ENCODE measurements at places on chromosomes 3 and 15.

DNA sequence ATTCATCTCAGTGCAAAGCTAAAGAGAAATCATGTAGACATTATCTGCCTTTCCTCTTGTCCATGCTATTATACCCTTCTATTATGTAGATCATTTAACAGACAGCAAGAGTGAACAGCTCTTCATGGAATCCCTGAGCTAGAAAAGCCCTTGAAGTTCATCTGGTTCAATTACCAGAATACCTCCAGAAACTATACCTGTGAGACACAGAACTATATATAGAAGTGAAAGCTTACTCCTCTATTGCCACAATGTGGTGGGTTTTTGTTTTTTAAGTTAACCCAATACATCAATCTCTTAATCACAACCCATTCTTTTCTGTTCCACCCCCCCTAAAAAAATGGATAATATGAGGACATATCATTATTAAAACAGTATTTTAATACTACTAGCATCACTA is 347.7 kb downstream of the PLCL2 start:
- H3K27ac ChIP-seq = no peak overlapping the region
- DNase-seq = no peak
- no peaks in the 10 kb centered on the region for H3K4me1 ChIP-seq
- H3K4me3 ChIP-seq = no peak overlapping the region
- peaks cover 2% of the 10 kb centered on the region for H3K36me3 ChIP-seq

DNA sequence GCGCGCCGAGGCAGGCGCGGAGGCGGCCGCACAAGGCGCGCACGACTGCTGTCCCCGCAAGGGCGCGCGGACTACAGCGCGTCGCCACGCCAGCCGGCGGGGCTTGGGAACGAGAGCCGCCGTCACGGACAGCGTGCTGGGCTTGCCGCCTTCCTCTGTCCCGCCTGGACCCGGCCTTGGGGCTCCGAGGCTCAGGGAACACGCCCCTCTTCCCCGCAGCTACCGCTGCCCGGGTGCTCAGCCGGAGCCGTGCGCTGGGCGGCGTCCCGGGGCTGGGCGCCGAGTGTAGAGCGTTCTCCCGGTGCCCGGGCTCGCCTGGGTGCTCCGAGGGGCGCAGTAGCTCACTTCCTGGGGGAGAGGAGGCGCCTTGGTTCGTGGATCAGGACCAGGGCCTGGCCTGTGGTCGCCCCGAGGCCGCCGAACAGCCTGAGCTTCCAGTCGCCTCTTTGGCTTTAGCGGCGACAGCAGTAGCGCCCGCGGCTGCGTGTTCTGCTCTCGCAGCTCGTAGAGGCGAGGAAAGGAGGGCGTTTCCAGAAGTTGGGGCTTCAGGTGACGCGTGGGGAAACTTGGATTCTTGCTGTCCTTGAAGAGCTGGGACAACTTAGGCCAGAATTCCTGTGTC is 226.7 kb upstream of the C2CD4B start:
- peak overlapping the region; percentile 87 for H3K27ac ChIP-seq
- H3K27me3 ChIP-seq = no peaks in the 10 kb centered on the region
- no peaks in the 10 kb centered on the region for H3K36me3 ChIP-seq
- H3K4me3 ChIP-seq = peak overlapping the region; percentile 98
- peak; percentile 59 for DNase-seq

DNA sequence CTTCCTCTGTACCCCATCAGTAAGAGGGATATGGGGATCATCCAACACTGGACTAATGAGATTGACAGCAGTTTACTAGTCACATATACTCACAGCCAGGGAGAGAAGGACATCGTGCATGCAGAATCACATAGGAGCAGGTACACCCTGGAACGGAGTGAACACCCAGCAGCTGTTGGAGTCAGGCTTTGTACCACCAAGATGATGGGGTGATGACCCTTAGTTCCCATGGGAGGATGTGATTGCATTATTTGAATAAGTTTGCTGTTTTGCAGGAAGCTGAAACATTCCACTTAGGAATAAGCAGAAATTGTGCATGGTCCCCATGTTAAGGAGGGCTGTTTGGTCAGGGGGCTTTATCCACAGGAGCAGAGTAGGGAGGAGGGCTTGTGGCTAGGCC is 482.7 kb upstream of the PDZRN3 start:
- no peaks in the 10 kb centered on the region for H3K27me3 ChIP-seq
- H3K4me3 ChIP-seq = no peak overlapping the region

GRCh38 chr3:99648101-99648500 is 9.7 kb downstream of the COL8A1 start:
- H3K4me1 ChIP-seq = no peaks in the 10 kb centered on the region
- no peak overlapping the region for H3K4me3 ChIP-seq
- DNase-seq = peak; percentile 29
- H3K27me3 ChIP-seq = no peaks in the 10 kb centered on the region

DNA sequence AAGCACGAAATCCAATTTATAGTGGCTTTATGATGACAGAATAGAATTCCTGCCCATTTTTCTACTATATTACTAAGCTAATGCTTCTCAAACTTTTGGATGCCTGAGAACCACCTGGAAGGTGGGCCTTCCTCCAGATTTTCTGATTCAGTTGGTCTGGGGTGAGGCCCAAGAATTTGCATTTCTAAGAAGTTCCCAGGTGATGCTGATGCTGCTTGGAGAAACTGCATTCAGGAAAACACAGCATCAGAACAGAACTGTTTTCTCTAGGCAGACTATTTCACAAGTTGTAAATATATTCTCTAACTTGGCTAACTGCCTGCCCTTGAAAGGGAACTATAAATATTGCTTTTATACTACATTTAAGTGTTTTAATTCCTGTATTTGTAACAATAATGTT is 644.9 kb upstream of the DPPA4 start:
- H3K4me1 ChIP-seq = no peaks in the 10 kb centered on the region
- DNase-seq = no peak
- H3K27ac ChIP-seq = no peak overlapping the region

DNA sequence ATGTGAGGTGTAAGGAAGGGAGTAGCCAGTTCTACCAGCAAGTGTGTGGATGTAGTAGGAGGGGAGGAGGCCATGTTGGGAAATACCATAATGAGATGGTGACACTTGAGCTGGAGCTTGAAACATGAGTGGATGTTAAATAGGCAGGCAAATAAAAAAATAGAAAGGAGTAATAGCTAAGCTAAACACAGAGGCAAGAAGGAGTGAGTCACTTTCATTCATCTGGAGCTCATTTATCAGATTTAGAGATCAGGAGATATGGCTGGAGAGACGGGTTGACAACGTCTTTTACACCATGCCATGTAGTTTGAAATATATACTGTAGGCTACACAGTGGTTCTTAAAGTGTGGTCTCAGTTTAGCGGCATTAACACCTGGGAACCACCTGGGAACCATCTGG is 390.5 kb downstream of the DIPK2A start:
- no peak overlapping the region for H3K4me3 ChIP-seq
- no peak overlapping the region for H3K27ac ChIP-seq
- DNase-seq = no peak
- H3K36me3 ChIP-seq = no peaks in the 10 kb centered on the region
- no peaks in the 10 kb centered on the region for H3K27me3 ChIP-seq
- no peaks in the 10 kb centered on the region for H3K4me1 ChIP-seq

- H3K27me3 ChIP-seq = peaks cover 29% of the 10 kb centered on the region
- DNase-seq = peak; percentile 90
- H3K4me3 ChIP-seq = peak overlapping the region; percentile 64
- H3K4me1 ChIP-seq = peaks cover 12% of the 10 kb centered on the region
- H3K36me3 ChIP-seq = no peaks in the 10 kb centered on the region
Measured at GRCh38 chr15:60592371-60593169, 113.6 kb upstream of the ICE2 start.

GRCh38 chr3:73187328-73187727 is 125.9 kb downstream of the EBLN2 start:
- no peak for DNase-seq
- H3K27me3 ChIP-seq = no peaks in the 10 kb centered on the region
- H3K4me1 ChIP-seq = no peaks in the 10 kb centered on the region
- H3K27ac ChIP-seq = no peak overlapping the region
- no peak overlapping the region for H3K4me3 ChIP-seq

DNA sequence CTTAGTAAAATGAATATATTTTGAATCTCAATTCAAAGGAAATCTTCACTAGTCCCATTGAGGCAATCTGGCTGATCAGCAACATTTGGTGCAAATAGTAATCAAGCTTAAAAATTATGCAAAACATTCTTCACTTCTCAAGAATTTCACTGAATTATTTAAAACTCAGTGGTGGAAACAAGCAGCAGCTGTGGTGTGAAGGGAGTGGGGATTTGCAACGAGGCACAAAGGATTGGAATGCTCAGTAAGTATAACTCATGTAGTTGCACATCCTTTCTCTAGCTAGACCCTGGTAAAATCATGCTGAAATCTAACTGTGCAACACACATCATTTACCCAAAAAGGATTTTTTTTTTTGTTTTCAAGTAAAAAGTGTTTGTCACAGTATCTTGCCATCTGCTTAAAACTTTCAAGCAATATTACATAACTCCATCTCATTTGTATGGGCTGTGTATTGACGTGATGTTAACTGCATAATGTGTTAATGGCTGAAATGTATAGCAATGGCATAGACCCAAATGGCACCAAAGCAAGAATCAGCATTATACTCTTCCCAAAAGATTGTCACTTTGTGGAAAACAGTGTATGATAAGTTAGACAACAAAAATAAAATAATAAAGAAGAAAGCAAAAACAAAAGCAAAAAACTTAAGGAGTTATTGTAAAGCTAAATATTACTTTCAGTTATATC is 816.6 kb downstream of the EPHA3 start:
- no peak overlapping the region for H3K27ac ChIP-seq
- no peaks in the 10 kb centered on the region for H3K36me3 ChIP-seq
- no peak for DNase-seq
- no peaks in the 10 kb centered on the region for H3K4me1 ChIP-seq
- H3K27me3 ChIP-seq = no peaks in the 10 kb centered on the region

DNA sequence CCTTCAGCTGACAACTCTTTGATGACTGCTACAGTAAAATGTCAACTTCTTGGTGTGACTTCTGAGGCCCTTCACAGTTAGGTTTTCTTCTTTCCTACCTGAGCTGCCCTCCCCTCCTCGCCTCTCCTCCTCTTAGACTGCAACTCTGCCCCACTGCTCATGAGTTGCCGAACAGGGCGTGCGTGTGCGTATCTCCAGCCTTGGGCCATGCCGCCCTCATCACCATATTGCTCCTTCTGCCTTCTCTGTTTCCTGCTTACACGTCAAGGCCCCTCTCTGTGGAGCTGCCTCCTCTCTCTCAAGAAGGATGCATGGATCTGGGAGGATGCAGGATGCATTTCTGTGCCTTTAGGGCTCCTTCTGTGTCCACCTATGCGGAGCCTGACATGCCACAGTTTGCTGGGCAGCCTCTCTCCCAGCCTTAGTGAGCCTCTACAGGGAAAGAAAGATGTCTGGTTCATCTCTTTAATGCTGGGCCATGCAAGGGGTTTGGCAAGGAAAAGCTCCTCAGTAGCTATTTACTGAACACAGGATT is 205.9 kb downstream of the RPLP1 start:
- no peak overlapping the region for H3K27ac ChIP-seq
- H3K4me1 ChIP-seq = no peaks in the 10 kb centered on the region
- no peak overlapping the region for H3K4me3 ChIP-seq
- H3K36me3 ChIP-seq = no peaks in the 10 kb centered on the region
- peaks cover 2% of the 10 kb centered on the region for H3K27me3 ChIP-seq

DNA sequence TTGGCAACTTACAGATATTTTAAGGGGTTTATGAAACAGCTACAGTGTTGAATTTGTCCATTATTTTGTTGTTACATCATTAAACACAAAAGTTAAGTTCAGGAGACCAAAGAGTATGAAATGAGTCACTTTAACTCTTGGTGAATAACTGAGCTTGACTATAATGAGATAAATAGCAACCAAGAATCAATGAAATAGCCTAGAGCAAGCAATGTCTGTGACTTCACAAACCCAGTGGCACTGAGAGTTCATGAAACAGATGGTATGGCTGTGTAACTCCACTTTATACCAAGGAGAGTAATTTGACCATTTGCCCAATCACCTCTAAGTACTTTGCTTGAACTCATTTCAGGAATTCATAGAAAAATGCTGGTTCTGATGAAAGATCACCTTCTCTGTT is 169.6 kb upstream of the GADL1 start:
- no peaks in the 10 kb centered on the region for H3K4me1 ChIP-seq
- no peak overlapping the region for H3K27ac ChIP-seq
- no peaks in the 10 kb centered on the region for H3K27me3 ChIP-seq
- no peak for DNase-seq

- H3K36me3 ChIP-seq = no peaks in the 10 kb centered on the region
- H3K4me1 ChIP-seq = peaks cover 9% of the 10 kb centered on the region
- DNase-seq = no peak
- H3K4me3 ChIP-seq = peak overlapping the region; percentile 38
Measured at GRCh38 chr3:187291001-187291511, 481 bp downstream of the MASP1 start.

GRCh38 chr3:14126017-14126886 is 1.4 kb downstream of the TMEM43 start:
- peaks cover 16% of the 10 kb centered on the region for H3K4me1 ChIP-seq
- H3K36me3 ChIP-seq = peaks cover 21% of the 10 kb centered on the region
- DNase-seq = no peak
- H3K27ac ChIP-seq = peak overlapping the region; percentile 90
- H3K4me3 ChIP-seq = peak overlapping the region; percentile 77

GRCh38 chr3:17089314-17089700 is 204.6 kb downstream of the PLCL2 start:
- DNase-seq = no peak
- H3K27me3 ChIP-seq = no peaks in the 10 kb centered on the region
- H3K36me3 ChIP-seq = no peaks in the 10 kb centered on the region
- no peaks in the 10 kb centered on the region for H3K4me1 ChIP-seq
- H3K27ac ChIP-seq = no peak overlapping the region

DNA sequence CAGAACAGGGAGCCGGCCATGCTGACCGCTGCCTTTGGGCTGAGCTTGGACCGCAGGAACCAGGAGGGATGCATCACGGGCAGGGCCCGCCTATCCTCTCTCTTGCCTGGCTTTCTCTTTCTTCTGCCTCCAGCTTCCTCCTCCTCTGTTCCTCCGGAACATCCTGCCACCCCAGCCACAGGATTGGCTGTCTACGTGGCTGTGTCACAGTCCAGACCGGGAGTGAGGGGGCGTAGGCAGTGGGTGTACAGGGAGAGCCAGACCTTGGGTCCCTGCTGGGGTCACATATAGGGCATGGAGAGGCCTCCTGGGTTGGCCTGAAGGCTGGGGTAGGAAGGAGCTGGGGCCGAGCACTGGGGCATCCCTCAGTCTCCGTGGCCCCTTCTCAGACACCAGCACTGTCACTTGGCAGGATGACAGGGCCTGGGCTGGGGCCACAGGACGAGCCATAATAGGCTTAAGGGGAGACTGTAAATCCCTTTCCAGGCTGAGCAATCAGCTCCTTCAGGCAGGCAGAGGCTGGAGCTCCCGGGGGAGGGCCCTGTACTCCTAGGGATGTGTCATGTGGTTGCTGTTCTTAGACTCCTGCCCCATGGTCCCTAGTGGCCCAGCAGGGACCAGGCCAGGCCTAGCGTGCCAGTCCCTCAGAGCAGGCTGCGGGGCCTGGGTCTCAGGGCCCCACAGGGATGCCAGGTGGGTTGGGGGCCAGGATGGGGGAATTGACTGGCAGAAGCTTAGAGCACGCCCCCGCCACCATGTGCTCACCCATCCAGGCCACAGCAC is 25.4 kb downstream of the LINGO1 start:
- no peak overlapping the region for H3K4me3 ChIP-seq
- peaks cover 10% of the 10 kb centered on the region for H3K4me1 ChIP-seq
- DNase-seq = no peak

Data from transverse colon (tissue), 4 donors.